ENCODE measurements at places on chromosomes 1 and 21.

- DNase-seq = no peak
Observed at GRCh38 chr1:193661385-193661784, 475.0 kb upstream of the B3GALT2 start.

DNA sequence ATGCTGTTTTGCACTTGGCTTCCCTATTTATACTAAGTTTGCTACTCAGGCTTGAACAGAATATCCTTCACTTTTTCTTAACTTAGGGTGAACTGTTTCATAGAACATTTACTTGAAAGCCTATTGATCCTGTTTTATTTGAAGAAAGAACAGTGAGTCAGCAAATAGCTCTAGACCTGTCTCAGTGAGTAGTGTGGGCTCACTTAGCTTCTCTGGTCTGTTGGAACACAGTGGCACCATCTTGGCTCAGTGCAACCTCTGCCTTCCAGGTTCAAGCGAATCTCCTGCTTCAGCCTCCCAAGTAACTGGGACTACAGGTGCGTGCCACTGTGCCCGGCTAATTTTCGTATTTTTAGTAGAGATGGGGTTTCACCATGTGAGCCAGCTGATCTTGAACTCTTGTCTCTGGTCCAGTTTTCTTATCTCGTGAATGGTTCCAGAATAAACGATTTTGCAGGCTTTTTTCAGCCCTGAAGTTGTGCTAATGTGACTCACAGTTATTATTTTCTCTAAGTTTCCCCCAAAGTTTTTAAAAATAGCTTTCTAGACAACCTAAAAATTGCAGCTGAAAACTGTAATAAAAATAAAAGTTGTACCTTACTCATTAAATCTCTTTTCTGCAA lies 76.8 kb downstream of the KIF1B start:
- no peak for DNase-seq

- no peak for DNase-seq
Observed at GRCh38 chr21:35609263-35609662, 451.1 kb downstream of the SETD4 start.

GRCh38 chr1:168671782-168672181 lies 57.2 kb downstream of the DPT start:
- no peak for DNase-seq
